ENCODE measurements at places on chromosomes 5 and 9.

- no peak for DNase-seq
These were observed 169.9 kb downstream of the FER start for GRCh38 chr5:108917596-108917995.

- DNase-seq = no peak
These were observed 168.4 kb upstream of the KIF2A start for GRCh38 chr5:62137628-62138027.

DNA sequence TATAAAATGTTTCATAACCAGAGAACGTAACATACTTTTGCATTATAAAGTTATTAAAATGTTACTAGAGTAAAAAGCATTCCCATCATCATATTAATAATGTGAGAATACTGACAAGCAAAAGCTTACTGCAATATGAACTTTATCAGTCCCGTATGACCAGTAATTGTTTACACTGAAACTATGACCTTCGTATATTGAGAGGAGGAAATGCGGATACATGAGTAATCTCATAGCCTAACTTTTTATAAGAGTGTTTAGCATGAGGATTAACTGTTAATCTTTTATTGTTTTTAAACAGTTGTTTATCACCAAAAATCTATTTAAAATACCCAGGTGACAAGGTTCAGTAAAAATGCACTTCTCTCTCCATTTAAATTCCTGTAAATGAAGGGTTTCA lies 272.4 kb downstream of the SLF1 start:
- no peak for DNase-seq

GRCh38 chr5:94250985-94251384 lies 367.4 kb downstream of the KIAA0825 start:
- no peak for DNase-seq

DNA sequence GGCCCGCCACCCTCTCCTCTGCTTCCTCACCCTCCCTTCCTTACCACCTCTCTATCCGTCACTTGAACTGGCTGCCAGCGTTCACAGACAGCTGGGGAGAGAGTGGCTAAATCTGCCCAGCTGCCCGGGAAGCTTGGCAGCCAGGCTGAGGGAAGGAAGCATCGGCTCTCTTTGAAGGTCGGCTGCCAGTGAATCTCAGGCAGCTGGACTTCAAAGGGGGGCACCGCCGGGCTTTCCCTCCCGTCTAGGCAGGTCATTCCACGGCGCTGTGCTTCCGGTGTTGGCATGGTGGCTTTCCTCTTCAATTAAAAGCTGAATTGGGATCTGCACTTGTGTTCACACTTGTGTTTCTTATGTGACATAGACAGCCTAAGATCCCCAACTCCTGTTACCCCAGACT lies 174.0 kb downstream of the GDNF start:
- DNase-seq = no peak

- no peak for DNase-seq
These were observed 69.4 kb downstream of the LMNB1 start for GRCh38 chr5:126846344-126846743.

- no peak for DNase-seq
These were observed 138.0 kb upstream of the KCNN2 start for GRCh38 chr5:114223866-114224265.

DNA sequence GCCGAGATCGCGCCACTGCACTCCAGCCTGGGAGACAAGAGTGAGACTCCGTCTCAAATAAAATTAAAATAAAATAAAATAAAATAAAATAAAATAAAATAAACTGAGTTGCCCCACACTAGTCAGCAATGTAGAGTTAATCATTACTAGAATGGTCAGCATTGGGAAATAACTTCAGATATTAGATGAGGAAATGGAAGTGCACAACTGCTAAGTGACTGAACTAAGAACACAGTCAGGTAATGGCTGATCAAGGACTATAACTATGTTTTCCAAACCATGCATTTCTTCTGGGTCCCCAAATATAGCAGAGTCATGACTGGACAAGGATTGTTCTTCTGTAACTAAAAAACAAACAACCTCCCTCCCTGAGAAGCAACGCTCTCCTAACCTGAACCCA lies 17.1 kb downstream of the OTP start:
- DNase-seq = no peak

DNA sequence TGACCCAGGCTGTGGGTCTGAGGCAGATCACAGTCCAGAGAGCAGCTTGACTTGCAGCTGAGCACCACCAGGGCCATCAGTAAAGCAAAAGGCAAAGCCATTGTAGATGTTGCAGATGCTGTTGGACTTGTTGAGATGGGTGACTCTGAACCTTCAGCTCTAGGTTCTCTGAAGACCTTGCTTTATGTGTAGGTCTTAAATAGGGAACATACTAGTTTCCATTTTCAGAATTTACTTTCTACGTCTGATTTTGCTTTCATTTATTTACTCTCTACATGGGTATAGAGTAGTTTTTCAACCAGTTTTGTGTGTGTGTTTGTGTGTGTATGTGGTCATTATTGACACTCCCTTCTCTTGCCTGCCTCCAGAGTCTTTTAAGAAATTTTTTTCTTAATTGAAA lies at the start of gene IFNA6:
Gene IFNA6 (minus strand): TSS at position 101 of the 400 bp plus-strand sequence. CDS start 0 bp downstream, at position 101.
- no peak for DNase-seq

All from NCI-H187 treated with DMSO at 0.1 percent for 48 hours (cell line).